Stimulated activated CD8-positive, alpha-beta memory T cell treated with anti-CD3 and anti-CD28 coated beads, Interleukin-15, amount 100 ng/mL, for 4 hours (primary cell): ENCODE measurements at places on chromosomes 5 and 9.

GRCh38 chr5:2864515-2865105 is 113.1 kb upstream of the IRX2 start:
- DNase-seq: no peak

- DNase-seq: no peak
Measured at GRCh38 chr9:107222020-107222522, 61.0 kb upstream of the RAD23B start.

GRCh38 chr9:76985581-76985980 is 33.9 kb upstream of the FOXB2 start:
- no peak for DNase-seq

GRCh38 chr5:124738681-124739633 is 7.5 kb downstream of the ZNF608 start:
- DNase-seq: no peak

DNA sequence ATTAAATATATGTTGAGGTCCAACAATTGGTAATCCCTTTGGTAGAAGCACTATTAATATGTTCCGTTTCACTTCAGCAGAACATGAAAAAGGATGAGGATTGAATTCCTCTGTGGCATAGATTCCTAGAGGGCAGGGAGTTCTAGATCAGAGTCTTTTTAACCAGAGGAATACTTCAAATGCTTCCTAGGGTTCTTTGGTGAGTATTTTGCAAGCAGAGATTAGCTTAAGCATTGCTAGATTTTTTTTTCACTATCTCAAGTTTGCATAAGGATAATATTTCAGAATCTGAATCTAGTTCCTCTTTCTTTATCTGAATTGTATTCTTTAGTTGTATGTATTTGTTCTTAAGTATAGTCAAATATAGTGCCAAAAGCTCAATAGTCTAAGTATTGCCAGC is 116.6 kb upstream of the ADAMTSL1 start:
- DNase-seq: no peak

DNA sequence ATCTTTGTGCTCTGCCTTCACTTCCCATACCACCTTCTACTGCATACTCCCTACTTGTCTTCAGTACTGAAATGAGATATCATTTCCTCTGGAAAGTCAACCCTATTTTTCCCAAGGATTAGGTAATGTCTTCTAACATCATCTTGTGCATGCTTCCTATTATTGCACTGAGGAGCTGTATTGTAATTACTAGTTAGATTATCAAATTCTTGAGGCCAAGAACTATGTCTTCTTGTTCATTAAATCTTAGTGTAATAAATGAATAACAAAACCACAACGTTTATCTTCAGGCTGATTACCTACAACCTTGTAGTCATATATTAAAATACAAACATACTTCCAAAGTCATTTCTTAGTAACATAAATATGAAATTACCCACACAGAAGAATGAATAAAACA is 87.9 kb upstream of the POU5F2 start:
- DNase-seq: no peak

DNA sequence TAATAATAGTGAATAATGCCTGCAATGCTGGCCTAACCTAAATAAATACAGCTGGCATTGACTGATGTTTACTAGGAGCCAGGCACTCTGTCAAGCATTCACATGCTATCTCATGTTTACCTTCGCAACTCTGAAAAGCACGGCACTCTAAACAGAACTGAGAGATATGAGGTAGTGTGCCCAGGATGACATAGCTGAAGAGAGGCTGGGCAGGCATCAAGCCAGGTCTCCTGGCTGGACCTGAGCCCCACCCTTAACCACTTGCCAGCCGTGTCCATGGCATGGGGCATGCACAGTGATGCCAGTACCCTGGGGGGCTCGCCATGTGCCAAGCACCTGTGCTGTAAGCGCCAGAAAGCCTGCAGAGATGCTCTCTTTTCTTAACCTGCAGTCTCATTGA is 119.4 kb upstream of the MVB12B start:
- no peak for DNase-seq

DNA sequence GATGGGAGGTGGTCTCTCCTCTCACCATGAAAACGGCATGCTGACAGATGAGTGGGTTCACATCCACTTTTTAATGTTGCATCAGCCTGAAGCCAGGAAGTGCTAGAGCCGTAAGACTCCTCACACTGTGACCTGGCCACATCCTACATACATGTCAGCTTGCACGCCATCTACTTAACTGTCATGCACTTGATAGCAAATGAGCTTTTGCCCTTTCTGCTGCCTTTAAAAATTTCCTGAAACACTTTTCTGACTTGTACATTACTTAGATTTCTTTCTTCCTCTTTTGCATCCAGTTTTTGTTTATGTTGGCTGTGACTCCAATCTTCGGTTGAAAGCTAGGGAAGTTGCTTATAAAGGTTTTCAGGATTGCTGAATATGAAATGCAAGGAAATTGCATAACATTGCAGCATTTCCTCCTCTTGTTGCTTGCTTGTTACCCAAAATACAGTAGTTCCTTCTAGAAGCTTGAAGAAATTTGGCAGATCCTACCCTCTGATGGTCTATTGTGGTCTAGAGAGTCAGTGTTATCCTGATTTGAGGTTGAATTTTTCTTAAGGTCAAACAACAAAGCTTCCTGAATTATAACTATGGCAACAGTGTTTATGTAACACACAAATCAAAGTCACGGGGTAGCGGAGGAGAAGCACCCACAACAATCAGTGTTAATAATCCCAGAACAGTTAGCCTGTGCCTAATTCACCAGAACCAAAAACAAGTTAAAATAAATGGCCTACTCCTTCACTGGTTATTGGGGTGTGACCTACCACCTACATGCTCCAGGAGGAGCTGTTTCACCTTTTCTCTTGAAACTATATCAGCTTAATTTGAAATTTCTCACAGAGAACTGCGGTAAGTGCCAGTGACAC is 232.5 kb downstream of the ARHGAP26 start:
- DNase-seq: no peak

DNA sequence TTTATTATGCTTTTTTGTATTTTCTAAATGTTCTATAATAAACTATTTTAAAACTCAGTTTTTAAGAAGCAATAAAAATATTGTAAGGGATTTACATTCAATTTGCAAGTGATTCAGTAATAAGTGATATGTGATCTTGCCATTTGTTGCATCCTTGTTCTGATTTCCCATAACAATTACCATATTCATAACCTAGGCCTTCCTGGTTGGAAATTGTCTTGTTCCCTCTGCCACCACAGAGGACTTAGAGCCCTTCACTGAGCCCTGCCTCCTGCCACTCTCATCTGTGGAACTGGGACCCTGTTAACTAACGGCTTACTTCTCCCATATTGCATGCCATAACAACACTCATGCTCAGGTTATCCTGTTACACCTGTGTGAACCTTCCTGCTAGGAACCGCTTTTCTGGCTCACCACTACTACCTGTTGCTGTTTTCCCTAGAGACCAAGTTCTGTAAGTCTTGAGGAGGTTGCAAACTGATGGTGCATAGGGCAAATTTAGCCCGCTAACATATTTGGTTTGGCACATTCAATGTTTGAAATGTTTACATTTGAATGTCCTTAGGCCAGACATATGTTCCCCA is 32.9 kb upstream of the DTWD2 start:
- DNase-seq: no peak

DNA sequence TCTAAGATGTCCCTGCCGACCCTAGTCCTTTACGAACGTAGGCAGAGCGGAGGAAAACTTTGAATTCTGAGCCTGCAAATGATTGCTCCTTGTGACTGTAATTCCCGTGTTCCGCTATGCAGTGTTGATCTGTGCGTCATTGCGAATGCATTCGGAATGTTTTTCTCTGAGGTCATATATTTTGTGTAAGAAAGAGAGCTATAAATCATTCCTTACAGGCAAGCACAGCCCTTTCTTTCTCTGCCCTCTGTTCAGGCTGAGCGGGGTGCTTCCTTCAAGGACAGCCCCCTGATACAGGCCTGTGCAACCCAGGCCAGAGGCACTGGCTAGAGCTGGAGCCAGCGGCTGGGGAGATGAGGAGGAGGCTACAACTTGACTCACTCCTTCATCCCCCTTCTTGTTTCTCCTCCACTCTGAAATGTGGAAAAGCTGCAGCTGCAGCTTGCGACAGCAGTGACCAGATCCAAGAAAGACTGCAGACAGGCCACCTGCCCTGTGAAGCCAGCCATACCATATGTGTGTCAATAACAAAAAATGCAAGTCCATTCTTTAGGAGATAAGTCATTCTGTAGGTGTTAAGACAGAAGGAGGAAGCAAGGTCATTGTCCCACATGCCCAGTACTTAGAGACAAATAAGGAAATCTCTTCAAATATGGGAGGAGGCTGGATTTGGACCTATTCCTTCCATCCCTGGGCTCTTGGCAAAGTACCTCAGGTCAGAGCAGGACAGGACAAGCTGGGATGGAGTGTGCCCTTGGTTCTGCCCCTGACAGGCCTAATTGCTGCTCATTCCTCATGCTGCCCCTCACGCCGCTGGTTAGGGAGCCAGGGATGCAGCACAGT is 345.7 kb upstream of the WWC1 start:
- DNase-seq: no peak

- DNase-seq: no peak
Measured at GRCh38 chr5:144230806-144231205, 60.1 kb downstream of the KCTD16 start.

- DNase-seq: no peak
Measured at GRCh38 chr5:53913941-53914340, 353.5 kb downstream of the NDUFS4 start.

DNA sequence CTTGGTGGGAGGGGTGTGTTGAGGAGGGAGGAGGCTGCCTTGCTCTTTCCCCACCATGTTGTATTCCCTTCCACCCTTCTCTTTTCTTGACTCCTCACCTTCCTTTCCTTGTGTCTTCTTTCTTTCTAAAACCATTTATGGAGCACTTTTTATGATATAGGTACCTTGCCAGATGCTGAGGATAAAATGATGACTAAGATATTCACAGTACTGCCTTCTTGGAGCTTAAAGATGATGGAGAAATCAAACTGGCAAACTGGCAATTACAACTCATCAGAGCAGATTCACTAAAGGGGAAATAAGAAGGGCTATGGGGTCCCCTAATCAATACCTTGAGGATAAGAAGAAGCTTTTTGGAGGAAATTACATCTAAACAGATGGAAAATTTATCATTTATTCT is 273.2 kb upstream of the MEF2C start:
- DNase-seq: no peak

GRCh38 chr9:79461712-79462111 is 110.1 kb upstream of the TLE4 start:
- DNase-seq: no peak

DNA sequence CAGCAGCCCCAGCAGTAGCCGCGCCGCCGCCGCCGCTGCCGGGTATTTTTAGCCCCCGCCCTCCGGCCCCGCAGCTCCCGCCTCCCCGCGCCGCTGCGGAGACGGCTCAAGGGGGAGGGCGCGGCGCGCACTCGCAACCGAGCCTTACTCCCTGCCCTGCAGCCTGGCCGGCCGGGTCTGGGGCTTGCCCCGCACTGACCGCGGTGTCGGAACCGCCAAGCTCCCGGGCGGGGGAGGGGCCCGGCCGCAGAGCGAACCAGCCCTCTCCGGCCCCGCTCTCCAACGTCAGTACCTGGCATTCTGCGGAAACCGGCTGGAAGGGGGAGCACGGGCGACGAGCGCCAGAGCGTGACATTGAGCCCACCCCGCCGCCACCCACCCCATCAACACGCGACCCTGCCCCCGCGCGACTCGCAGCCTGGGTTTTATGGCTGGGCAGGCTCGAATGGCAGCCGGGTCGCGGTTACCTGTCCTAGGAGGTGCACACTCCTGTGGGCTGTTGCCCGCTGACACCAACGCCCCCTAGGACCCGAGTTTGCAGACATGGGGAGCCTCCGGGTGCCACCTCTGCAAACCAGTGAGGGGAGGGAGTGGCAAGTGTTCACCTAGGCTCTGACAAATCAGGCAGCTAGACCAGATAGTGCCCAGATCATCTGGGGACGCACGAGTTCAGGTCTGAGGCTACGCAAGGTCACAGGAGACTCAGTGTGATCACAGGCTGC is at the start of gene ACSL6:
TSS of gene ACSL6 (minus strand) at position 37 of the 722 bp plus-strand sequence. CDS start 105 bp downstream, outside the sequence.
- no peak for DNase-seq

GRCh38 chr9:106772523-106773290 is 90.3 kb upstream of the ZNF462 start:
- no peak for DNase-seq

DNA sequence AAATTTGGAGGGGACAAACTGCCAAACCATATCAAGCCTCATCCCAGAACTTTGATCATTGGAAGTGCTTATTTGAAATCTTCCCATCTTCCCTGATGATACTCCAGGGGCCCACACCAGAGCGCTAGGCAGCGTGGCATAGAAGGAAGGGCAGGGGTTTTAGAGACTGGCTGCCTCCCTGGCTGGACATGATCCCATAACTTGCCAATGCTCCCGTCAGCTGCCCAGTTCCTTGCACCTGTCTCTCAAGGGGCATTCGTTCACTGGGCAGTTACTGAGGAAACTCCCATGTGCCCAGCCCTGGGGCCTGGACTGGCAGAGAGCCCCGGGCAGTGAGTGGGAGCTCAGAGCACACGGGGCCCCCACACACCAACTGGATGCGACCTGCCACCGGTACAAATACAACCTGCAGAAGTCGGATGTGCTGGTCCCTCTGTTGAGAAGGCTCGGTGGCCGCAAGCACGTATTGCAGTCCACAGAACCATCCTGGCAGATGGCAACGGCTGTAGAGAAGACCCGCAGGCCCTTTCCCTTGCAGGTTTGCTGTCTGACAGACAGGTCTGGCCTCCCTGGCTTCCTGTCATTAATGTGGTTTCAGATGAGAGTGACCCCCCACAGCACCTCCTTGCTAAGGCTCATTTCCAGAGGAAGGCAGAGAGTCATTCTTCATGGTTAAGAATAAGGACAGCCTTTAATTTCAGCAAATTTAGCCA is 122.4 kb downstream of the MVB12B start:
- no peak for DNase-seq

DNA sequence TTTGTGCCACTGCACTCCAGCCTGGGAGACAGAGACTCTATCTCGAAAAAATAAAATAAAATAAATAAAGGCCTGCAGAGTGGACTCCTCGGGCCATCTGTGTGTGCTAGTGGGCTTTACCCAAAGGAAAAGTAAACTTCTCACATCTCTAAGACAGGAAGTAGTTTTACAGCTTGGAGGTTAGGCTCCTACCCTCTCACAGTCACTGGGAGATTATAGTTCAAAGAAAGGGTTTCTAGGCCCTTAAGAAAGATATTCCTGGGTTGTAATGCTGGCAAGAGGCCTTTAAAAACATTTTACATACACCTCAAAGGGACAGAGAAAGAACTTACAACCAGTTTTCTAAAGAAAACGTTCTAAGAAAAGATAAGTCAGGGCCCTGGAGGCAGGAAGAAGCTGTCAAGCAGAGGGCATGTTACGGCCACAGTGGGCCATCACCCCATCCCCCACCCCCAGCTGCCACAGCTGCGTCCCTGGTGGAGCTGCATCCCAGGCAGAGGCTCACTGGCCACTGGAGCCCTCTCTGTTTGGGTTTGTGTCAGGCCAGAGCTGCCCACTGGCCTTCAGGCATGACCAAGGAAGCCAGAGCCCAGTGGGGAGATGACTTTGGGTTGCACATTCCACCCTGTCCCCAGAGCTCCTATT is 78.1 kb upstream of the CDK20 start:
- no peak for DNase-seq
